ENCODE measurements at places on chromosomes 2 and 18. TPM values are rescaled to one million over a fixed set of nuclear protein-coding genes. Genes with fewer than 3 reads are reported as not detected.
A peak's percentile ranks its signal among the peaks of the same experiment; 100 is the strongest.

The DUSP2 gene
- total RNA-seq: 5.7 TPM

- DNase-seq: no peak
Measured at GRCh38 chr2:119662297-119662696, 16.7 kb upstream of the TMEM177 start.

GRCh38 chr18:50697509-50697908 is 122.3 kb downstream of the MRO start:
- no peak for DNase-seq

DNA sequence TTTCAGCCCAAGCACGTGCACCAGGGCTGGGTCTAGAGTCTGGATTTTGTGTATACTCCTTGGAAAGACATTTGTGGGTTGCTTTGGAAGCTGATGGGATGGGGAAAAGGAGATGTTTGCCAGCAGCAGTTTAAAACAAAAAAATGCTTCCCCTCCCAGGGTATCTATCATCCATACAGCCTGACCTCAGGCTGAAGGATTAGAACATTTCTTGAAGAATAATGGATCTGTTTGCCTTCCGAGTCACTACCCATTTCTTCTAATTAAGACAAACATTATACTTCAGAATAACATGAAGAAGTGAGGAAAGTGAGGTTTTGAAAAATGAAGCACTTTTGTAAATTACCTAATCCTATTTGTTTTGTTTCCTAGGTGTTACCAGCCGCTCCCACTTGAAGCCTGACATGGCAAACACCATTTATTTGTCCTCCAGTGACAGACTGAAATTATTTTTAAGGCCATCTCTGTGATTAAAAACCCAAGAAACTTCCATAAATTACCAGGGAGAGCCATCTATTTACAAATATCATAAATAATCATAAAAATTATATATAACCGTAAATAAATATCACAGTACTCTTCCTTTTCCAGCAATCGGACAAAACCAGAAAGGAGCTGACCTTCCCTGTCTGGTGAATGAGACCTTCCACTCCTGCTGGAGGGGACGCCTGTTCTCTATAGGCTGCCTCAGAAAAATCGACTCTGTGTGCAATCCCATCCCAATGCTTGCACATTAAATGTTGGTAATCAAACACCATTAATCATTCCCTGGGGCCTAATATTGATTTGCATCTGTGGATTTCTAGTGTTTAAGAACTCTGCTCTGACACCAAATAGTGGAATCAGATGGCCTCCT is 106.8 kb downstream of the C1D start:
- DNase-seq: no peak

- no peak for DNase-seq
Measured at GRCh38 chr2:149371476-149371875, 41.1 kb downstream of the LYPD6 start.

The NYAP2 gene
- 2.0 TPM for total RNA-seq

DNA sequence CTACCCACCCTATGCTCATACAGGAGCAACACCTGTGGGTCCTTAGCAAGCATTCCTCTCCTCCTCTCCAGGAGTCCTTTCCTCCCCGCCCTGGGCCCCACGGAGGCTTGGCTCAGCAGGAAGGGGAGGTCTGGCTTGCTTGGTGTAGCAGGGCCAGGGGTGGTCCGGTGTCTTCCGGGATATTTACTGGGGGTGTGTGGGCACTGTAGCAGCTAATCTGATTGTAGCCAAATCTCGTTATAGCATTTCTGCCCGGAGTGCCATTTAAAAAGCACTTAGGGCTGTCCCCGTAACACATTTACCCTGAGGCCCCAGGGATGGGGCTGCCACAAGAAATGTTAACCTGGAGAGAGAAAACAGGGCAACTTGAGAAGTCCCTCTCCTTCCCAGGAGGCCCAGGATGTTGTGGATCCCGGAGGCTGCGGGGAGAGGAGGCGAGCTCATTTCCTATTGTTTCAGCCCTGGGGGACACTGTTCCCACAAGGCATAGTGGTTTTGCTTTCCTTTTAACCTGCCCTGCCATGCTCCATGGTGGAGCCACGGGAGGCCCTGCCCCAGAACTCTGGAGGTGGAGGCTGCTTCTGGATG is 134.5 kb downstream of the CLIP4 start:
- DNase-seq: no peak

DNA sequence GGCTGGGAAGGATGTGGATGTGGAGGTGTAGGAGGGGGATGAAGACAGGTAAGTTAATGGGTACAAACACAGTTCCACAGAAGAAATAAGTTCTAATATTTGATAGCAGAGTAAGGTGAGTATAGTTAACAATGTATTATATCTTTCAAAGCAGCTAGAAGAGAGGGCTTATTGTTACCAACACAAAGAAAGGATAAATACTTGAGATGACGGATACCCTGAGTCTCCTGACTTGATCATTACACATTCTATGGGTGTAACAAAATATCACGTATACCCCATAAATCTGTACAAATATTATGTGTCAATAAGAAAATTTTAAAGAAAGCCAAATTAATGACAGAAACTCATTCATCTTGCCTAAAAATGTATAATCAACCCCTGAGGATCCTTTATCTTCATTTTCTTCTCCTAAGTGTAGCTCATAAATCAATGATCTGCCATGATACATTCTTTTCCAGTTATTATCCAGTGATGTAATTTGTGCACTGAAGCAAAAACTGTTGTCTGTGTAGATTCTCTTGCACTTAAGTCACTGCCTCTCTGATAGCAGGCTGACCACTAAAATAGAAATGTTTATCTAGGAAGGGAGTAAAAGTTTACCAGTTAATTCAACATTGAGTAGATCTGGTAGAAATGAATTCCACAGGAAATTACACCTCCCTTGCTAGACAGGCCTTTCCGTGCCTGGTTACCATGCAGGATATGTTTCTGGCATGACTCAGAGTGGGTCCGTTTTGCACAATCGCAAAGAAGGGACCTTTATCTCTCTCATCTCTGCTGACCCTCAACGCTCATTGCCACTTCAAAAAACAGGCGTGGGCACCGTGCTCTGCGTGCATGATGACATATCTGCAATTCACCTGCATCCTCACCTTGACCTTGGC is 249.7 kb upstream of the NCKAP5 start:
- DNase-seq: no peak

- no peak for DNase-seq
Measured at GRCh38 chr18:56927786-56928185, 219.1 kb upstream of the BOD1L2 start.

The PRKAG3 gene
- total RNA-seq: 1.0 TPM

DNA sequence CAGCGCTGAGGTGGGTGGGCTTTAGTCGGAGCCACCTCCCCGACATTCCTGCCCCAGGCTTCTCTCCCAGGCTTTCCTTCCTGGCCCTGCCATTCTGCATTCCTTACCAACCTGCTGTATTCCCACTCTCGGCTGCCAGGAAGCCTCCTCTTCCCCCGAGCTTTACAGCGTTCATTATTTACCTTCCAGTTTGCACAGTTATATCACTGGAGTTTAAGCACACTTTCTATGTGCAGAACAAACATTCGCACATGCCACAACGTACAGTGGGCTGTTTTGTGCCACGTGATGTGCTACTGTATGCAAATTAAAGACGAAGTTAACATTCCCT is 246.3 kb downstream of the SOX11 start:
- DNase-seq: no peak

The TFPI gene
- 105 TPM for total RNA-seq

The BCL11A gene
- 0.97 TPM for total RNA-seq

The PDE11A gene
- total RNA-seq: 1.2 TPM

The TSPYL6 gene
- 0.12 TPM for total RNA-seq

DNA sequence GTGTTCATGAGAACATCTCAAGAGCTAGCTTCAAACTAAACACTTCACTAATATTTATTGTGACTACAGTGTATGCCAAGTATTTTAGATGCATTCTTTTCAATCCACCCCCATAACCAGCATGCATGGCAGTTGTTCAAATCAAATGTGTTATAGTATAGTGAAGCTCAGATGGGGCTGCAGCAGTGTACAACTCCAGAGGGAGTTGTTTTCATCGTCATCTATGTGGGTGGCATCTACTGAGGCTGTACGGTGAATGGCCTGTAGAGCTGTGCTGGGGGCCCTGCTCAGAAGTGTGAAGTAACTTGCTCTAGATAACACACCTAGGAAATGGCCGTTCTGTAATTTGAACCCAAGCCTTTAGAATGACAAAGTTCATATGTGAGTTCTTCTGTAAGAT is 71.8 kb upstream of the LRATD1 start:
- no peak for DNase-seq

GRCh38 chr18:13369353-13369752 is 150.8 kb downstream of the LDLRAD4 start:
- no peak for DNase-seq

- DNase-seq: no peak
Measured at GRCh38 chr2:140085674-140086073, 1305.5 kb upstream of the NXPH2 start.

DNA sequence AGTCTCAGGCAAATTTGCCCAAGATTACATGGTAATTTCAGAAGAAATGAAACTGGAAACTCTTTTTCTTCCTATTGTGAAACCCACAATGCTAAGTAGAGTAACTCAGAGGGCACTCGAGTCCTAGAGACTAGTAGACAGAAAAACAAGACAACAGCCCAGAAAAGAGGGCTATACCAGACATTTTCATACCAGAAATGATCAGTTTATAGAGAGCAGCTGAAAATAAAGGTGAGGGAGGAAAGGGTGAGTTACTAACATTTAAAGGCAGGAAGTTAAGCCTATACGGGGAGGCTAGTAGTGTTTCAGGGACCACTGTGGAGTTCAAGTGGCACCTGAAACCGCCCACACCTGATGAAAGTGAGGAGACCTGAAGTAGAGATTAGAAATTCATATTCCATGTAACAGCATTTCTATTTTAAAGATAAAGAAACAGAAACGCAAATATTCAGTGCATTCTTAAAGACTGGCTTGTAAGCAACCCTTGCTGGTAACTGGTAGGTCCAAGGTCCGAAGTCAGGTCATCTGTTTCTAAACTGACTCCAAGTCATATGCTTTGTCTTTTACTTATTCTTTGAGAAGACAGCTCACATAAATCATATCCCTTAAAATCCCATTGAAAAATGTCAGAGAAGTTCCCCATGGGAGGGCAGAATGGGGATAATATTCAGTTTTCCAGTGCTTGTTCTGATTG is 145.1 kb upstream of the ITGB6 start:
- DNase-seq: no peak

GRCh38 chr2:11368059-11368572 is 23.7 kb upstream of the ROCK2 start:
- DNase-seq: peak; percentile 67

The CAPN14 gene
- total RNA-seq: 0.21 TPM

The TMEM214 gene
- total RNA-seq: 106 TPM

The SERPINB10 gene
- total RNA-seq: not detected

The IHH gene
- total RNA-seq: not detected

DNA sequence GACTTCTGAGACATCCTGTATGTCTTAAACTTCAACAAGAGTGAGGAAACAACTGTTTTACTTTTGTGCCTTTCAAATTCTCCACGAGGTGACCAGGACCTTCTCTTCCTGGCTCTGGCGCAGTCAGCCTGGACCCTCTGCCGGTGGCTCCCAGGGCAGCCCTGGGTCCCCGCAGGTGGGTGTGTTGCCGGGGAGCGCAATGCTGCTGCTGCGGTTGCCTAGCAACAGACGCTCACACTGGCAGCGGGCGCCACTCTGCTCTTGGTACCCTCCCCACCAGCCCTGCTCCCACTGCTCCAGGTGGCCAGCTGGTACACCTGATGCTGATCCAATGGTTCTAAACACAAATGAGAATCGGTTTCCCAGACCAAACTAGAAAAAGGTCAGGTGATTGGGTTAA is 58.7 kb downstream of the GNAL start:
- no peak for DNase-seq

GRCh38 chr2:200668478-200668877 is 82.7 kb downstream of the AOX1 start:
- no peak for DNase-seq
